ENCODE measurements at places on chromosomes 5 and 9. TPM values are rescaled to one million over a fixed set of nuclear protein-coding genes. Genes with fewer than 3 reads are reported as not detected.

GRCh38 chr5:173653822-173654523 is 37.5 kb upstream of the BOD1 start:
- no peak for DNase-seq

GRCh38 chr9:81382281-81382680 is 307.1 kb downstream of the TLE1 start:
- DNase-seq, result no peak

The SLC4A9 gene
- 0.18 TPM for total RNA-seq

The FRRS1L gene
- total RNA-seq, result 0.03 TPM

The KCNN2 gene
- total RNA-seq, result 15.8 TPM

GRCh38 chr5:57414191-57414590 is 68.4 kb downstream of the ACTBL2 start:
- DNase-seq, result no peak

DNA sequence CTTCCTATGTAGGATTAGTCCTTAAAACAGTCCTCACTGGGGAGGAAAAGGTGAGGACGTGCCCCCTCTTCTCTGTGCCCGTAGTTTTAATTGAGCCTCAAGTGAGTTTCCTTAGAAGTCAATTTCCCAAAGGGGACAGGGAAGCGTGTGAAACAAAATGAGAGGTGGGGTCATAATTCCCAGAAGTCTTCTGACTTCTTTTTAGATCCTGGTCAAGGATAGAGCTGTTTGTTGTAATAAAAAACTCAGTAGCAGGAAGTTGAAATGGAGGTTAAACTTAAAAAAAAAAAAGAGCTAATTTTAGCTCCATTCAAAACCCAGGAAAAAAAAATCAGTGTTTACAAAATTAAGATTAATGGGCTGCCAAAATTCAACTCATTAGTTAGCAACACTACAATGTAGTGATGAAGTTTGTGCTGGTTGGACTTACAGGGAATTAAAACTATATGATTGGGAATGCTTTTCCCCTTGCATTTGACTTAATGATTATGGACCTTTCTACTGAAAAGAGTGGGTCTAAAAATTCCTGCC is 158.3 kb upstream of the MEF2C start:
- DNase-seq, result no peak

DNA sequence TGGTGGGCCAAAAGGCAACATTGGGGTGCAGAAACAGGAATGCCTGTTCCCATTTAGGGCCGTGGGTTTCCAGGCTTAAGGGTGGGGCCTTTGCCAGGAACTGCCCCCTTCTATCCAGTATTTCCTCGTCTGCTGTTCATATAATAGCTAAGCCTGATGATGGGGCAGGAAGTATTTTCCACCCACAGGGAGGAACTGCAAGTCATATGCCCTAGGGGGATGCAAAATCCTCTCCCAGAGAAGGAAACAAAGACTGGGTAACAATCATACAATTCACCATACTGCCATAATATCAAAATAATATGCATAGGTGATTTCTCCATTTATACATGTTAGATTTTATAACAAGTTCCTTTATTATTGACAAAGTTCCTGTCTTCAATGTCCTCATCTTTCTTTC is 20.5 kb upstream of the RPS23 start:
- DNase-seq, result peak; percentile 79

The FAM81B gene
- total RNA-seq, result not detected

DNA sequence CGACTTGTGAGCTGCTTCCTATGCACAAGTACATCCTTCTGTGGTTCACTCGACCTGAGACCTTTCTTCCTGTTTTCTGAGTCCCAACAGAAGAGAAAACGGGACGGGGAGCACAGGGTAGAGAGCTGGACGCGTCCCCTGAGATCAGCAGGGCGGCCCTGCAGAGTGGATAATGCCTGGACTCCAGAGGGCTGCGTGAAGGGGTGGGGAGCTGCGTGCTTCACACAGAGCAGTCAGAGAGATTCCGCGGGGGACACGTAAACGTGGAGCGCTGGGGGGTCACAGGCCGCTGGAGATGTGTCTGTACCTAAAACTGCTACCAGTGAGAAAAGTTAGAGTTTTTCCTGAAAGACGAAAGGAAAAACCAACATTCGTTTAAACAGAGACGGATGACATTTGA is 46.3 kb downstream of the HSD17B3 start:
- DNase-seq, result no peak

DNA sequence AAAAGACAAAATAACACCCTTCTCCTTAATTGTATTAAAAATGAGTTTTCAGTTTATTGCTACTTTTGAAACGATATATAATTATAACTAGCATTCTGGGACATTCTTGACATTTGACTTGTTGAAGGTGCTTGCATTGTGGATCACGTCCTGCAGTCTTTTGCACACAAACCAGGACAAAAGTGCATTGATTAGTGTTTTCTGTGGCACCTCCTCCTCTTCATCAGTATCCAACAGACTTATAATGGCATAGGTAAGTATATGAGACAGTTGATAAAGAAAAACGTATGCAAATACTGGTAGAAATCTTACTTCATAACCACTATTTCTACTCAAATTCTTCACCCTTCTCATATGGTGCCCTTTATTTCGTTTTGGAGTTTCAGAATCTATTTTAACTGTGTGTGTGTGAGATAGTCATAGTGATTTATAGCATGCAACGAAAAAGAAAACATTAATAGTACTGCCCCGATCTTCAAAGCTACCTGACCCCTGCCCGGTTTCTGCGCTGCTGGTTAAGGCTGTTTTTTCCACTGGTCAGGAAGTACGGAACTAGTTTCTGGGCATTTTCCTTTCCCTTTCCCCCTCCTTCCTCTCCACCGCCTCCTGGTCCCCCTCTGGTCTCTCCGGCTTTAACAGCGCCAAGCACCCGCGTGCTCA is 639 bp upstream of the RASA1 start:
- DNase-seq, result peak; percentile 8

The NOL8 gene
- 37.9 TPM for total RNA-seq

The TOMM5 gene
- total RNA-seq, result 290 TPM

GRCh38 chr9:111463048-111463447 is 21.1 kb downstream of the ECPAS start:
- no peak for DNase-seq

The PCDHB3 gene
- 0.21 TPM for total RNA-seq

Measured in SK-MEL-5 (cell line).